NCI-H1092 treated with DMSO at 0.1 percent for 48 hours (cell line): ENCODE measurements at places on chromosomes 5 and 9.

- no peak for DNase-seq
Observed at GRCh38 chr5:119333421-119333851, 22.4 kb upstream of the TNFAIP8 start.

- no peak for DNase-seq
Observed at GRCh38 chr9:91029650-91030361, 228.2 kb downstream of the SYK start.

DNA sequence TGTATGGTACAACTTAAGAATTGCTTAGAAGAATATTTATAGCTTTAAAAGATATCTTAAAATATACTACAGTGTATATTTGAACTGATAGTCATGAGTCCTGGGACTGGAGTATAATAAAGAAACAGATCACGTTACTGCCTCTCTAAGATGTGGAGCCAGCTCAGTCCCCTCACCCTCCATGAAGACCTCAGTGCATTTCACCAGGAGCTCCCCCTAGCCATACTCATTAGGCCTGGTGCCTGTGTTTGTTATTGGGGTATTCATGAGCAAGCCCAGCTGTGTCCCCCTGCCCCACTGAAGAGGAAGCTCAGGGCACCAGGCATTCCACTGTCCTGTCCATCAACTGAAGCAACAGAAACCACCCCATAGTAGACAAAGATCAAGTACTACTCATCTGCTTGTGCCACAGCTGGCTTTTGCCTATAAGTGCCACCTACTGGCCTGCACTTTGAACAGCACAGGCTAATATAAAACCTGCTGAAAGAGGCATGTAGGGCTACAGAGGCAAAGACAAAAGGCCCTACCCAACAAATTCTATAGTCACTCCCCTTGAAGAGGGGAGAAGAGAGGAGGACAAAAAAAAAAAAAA is 850.2 kb upstream of the NUDT12 start:
- DNase-seq, result peak; percentile 11

GRCh38 chr5:170655476-170655875 is 128.0 kb upstream of the GABRP start:
- DNase-seq, result no peak

GRCh38 chr9:74975538-74975937 is 22.8 kb upstream of the C9orf40 start:
- no peak for DNase-seq

DNA sequence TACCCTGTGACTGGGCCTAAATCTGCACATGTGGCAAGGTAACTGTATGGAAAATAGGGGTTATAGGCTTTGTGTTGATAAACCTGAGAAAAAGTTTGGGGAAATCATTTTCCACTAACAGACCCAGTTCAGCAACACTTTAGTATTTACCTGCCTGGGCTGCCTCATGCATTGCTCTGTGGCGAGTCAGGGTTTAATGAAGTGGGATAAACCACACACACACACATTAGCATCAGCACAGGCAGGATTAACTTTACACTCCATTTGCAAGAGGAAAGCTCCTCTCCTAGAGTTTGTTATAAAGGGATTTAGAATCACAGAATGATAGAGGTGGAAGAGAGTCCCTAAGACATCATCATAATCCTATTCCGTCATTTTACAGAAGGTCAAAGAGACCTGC is 20.0 kb upstream of the ZCCHC7 start:
- DNase-seq, result no peak

DNA sequence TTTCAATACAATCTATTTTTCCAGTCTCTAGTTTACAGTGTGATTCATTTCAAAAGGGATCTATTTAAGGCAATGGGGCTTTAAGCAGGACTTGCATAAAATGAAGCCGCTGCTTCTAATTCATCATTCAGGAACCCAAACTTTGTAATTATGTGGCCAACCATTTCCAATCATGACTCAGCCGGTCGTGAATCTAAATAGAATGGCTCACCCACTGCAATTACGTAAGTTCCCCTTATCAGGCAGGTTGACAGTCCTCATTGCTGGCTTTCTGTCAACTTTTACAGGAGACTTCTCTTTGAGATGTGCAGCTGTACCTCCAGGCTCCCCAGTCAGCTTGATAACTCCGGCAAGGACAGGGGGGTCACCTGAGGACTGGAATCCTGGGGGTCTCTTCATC is 152.8 kb upstream of the DAP start:
- no peak for DNase-seq
